ENCODE measurements at places on chromosomes 1 and 21. TPM values are rescaled to one million over a fixed set of nuclear protein-coding genes. Genes with fewer than 3 reads are reported as not detected.

The C1orf167 gene
- total RNA-seq, result not detected

The A3GALT2 gene
- 1.0 TPM for total RNA-seq

The CYP4A11 gene
- not detected for total RNA-seq

The LPAR3 gene
- total RNA-seq, result 1.9 TPM

The CD244 gene
- total RNA-seq, result not detected

The WNT3A gene
- total RNA-seq, result not detected

The DAB1 gene
- total RNA-seq, result not detected

The KISS1 gene
- not detected for total RNA-seq

The GPX7 gene
- 55.5 TPM for total RNA-seq

The ARTN gene
- under 0.01 TPM for total RNA-seq

The XKR8 gene
- total RNA-seq, result 14.2 TPM

The BARHL2 gene
- not detected for total RNA-seq

The SLC41A1 gene
- 14.2 TPM for total RNA-seq

The CELA3A gene
- total RNA-seq, result 0.56 TPM

The SPATA46 gene
- total RNA-seq, result not detected

The COL8A2 gene
- 0.24 TPM for total RNA-seq

The SLC9C2 gene
- total RNA-seq, result not detected

The PRKAA2 gene
- 2.5 TPM for total RNA-seq

The ABL2 gene
- total RNA-seq, result 14.3 TPM

The LINGO4 gene
- total RNA-seq, result not detected

The PROX1 gene
- total RNA-seq, result 0.32 TPM

The GBP3 gene
- total RNA-seq, result 23.7 TPM

The LAX1 gene
- not detected for total RNA-seq

The OR14K1 gene
- not detected for total RNA-seq

The CFHR1 gene
- total RNA-seq, result not detected

The CD52 gene
- total RNA-seq, result not detected

The SYT6 gene
- not detected for total RNA-seq

The RIPPLY3 gene
- total RNA-seq, result not detected

The ICOSLG gene
- total RNA-seq, result not detected

The CTSE gene
- not detected for total RNA-seq

The TMEM269 gene
- total RNA-seq, result not detected

The PLOD1 gene
- 502 TPM for total RNA-seq

The LCE6A gene
- total RNA-seq, result not detected
